Stimulated activated CD4-positive, alpha-beta T cell treated with anti-CD3 and anti-CD28 coated beads, Interleukin-1b, Interleukin-23, amount 100 ng/mL, for 4 hours (primary cell): ENCODE measurements at places on chromosomes 5 and 9.
A peak's percentile ranks its signal among the peaks of the same experiment; 100 is the strongest.

GRCh38 chr5:127428748-127429147 lies 88.7 kb upstream of the PRRC1 start:
- no peak for DNase-seq

GRCh38 chr9:126456441-126457174 lies 130.0 kb downstream of the MVB12B start:
- DNase-seq, result no peak

DNA sequence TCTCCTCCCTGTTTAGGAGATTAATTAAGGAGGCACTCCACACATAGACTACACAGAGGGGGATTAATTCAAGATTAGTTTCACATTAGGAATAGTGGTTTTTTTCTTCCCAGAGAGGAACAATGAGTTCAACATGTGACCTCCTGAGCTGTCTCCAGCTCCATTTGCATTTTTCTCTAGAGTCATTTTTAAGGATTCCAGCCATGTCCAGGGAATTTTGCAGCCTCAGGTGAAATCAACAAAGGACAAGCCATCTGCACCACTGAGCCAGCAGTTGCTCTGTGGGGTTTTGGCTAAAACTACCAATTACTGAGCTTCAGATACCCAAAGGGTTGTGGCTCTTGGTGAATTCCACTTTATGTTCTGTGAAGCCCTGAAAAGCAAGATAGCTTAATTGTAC lies 258.5 kb upstream of the PPP1R2B start:
- no peak for DNase-seq

DNA sequence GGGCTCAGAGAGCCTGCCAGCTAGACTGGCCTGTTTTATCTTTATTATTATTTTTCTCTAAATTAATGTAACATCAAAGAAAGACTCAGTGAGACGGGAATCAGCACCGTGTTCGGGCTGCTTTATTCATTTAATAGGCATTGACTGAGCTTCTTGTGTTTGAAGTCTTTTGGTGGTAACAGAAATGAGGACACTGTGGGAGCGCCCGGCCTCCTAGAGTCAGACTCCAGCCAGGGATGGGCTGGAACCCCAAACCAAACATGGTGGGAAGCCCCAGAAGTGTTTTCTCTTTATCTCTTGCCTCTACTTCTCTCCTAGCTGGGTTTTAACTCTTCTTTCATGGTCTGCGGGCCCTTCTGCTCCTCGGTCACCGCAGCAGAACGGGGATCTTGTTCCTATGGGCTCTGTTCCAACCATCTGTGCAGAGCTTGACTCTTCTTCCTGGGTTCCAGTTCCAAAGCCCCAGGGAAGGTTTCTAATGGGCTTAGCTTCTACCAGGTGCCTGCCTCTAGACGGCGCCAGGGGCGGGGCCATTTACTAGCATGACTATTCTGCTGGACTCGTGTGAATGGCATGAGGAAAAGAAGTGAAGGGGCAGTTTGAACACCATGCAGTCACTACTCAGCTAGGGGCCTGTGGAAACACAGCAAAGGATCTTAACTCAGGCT lies 123.8 kb downstream of the FGF18 start:
- DNase-seq, result no peak

- no peak for DNase-seq
Measured at GRCh38 chr9:98866435-98867102, 59.1 kb downstream of the GALNT12 start.

DNA sequence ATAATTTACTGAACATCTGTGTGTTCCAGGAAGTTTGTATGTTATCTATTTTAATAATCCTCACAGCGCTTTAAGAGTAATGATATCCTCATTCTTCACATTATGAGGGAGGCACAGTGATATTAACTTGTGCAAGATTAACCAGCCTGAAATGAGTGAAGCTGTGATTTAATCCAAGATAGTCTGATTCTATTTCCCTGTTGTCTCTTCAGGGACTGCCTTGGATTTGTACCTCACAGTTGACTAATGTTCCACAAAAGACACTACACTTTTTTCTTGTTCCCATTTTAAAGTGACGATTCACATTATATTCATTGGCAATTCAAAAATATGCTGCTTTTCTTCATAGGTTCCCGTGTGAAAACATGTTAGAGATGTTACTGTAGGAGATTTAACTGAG lies 125.3 kb upstream of the GNA14 start:
- DNase-seq, result no peak

- DNase-seq, result no peak
Measured at GRCh38 chr9:78775696-78776295, 478.9 kb downstream of the PSAT1 start.

- no peak for DNase-seq
Measured at GRCh38 chr9:104810421-104811339, 46.8 kb downstream of the NIPSNAP3B start.

DNA sequence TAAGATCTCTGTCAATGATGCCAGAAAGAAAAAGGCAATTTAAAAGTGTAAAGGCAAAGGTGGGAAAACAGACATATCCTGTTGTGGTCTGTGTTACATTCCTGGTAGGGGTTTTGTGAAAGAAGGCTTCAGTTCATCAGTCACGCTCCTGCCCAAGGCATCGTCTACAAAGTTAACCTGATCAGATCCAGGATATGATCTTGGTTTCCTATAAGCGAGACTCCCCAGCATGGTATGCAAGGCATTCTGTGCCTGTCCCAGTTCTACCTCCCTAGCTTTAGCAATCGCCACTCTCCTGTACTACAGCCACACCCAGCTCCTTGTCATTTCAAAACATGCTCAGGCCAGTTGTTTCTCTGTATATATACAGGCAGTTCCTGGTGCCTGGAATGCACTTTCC lies 58.0 kb upstream of the PTPN3 start:
- DNase-seq, result no peak

- no peak for DNase-seq
Measured at GRCh38 chr5:74378464-74378863, 262.1 kb downstream of the ENC1 start.

DNA sequence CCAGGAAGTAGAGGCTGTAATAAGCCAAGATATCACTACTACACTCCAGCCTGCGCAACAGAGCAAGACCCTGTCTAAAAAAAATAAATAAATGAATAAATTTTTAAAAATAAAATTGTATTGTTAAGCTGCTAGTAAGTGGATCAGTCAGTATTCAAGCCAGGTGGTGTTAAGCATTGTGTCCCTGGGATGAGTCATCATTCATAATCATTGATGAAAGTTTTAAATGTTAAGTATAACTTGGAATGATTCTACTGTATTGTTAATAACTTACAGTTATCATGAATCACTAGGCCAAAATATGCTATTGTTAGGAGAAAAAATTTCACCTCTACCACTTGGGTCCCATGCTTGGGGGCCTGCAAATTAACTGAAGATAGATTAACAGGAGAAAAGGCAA lies 38.2 kb downstream of the MED10 start:
- no peak for DNase-seq

GRCh38 chr9:128339761-128340690 lies at the start of gene SLC27A4:
SLC27A4 (plus strand) TSS chr9:128340527; CDS start chr9:128343133, 2,606 bp downstream.
- DNase-seq, result peak; percentile 77

DNA sequence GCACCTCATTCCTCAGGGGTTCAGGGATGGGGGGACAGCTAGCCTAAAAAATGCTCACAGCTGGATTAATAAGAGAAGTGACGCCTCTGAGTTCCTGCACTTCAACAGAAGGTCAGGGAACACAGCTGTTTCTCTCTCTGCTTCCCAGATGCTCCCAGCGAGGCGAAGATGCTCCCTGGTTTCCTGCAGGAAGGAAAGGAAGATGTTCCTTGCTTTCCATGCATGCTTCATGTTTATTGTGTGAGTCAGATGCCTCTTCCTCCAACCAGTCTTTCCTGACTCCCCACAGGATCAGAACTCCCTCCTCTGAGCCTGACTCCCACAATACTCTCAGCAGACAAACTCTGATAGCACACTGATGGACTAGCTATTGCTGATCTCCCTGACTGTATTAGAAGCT lies 71.9 kb downstream of the MFAP3 start:
- no peak for DNase-seq

DNA sequence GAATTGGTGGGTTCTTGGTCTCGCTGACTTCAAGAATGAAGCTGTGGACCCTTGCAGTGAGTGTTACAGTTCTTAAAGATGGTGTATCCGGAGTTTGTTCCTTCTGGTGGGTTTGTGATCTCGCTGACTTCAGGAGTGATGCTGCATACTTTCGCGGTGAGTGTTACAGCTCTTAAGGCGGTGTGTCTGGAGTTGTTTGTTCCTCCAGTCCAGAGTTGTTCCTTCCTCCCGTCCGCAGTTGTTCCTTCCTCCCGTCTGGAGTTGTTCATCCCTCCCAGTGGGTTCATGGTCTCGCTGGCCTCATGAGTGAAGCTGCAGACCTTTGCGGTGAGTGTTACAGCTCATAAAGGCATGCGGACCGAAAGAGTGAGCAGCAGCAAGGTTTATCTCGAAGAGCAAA lies 159.6 kb upstream of the ADAMTSL1 start:
- DNase-seq, result no peak

DNA sequence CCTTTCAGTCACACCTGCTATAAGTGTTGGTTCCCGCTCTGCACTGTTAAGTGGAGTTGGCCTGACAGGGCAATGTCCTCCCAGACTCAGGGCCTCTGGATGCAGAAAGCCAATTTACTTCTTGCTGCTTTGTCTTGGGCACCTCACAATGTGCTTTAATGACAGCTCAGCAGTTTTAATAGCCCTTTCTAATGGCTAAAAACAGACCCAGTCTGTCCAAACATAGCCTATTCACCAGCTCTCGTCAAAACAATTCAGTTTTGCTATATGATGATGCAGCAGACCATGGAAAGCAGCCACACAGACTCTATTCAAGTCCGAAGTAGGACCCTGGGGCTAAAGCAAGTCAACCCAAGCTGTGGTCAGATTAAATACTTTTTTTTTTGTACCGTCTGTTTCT lies 529.1 kb upstream of the SEMA6A start:
- no peak for DNase-seq

GRCh38 chr9:128701227-128701854 lies 962 bp upstream of the PKN3 start:
- no peak for DNase-seq

GRCh38 chr5:134519989-134520388 lies 5.5 kb upstream of the JADE2 start:
- DNase-seq, result no peak

DNA sequence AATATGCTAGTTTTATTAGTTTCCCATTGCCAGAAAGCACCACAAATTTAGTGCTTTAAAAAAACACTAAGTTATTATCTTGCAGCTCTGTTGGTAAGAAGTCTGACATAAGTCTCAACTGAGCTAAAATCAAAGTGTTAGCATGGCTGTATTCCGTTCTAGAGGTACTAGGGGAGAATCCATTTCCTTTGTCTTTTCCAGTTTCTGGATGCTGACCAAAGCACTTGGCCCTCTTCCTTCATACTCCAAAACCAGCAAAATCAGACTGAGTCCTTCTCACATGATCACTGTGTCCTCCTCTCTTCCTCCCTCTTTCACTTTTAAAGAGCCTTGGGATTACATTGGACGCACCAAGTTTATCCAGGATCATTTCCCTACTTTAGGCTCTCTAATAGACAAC lies 9.5 kb downstream of the CDH18 start:
- no peak for DNase-seq

GRCh38 chr9:89078860-89079259 lies 87.6 kb downstream of the S1PR3 start:
- DNase-seq, result no peak

DNA sequence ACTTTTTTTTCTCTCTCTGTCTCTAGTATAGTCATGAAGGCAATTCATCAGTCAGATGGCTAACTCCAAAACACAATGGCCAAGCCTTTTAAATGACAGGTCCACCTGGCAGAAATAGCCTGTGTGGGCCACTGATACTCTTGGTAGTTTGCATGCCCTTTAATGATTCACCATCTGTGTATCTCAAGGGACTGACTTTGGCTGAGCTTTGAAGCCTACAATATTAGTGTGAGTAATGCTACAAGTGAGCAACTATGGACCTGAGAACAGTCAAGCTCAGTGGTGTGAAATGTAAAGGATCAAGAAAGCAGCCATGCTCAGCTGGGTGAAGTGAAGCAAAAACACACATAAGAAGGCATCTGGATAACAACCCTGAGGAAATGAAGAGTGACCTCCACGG lies 506.9 kb downstream of the TLE1 start:
- DNase-seq, result no peak

DNA sequence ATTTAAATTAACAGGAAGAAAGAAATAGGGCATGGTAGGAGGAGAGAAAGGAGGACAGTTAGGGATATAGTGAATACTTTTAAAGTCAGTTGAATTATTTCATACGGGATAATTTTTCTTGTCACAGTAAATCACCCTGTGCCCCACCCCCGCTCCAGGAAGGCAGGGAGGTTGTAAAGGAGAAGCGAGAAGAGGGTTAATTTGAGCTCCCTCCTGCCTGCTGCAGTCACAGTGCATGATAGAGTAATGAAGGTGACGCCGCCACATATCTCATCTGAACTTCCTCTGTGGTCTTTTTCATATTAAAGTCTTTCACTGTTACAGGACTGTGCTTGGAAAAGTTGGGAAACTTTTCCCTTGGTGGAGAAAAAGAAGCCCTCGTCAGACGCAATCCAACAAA lies 896 bp upstream of the PCSK5 start:
- DNase-seq, result no peak

DNA sequence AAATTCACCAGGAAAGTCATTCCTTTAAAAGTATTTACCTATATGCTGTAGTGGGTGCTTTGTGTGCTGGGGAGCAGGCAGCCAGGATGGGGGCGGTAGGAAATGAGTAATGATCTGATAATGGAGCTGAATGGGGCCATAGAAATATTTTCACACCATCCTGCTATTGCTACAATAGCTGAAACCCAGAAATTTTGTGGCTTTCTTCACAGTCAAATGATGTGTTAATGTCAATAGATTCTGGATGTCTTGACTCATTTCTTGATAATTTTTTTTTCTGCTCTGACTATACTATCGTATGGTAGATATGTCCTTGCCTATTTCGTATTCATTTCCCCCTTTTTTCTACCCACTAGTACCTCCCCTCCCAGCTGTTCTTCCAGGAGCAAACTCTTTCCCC lies 59.5 kb downstream of the RORB start:
- DNase-seq, result no peak

GRCh38 chr5:124824637-124825158 lies 78.3 kb upstream of the ZNF608 start:
- DNase-seq, result no peak

- no peak for DNase-seq
Measured at GRCh38 chr9:125321496-125321895, 59.9 kb downstream of the GAPVD1 start.

- DNase-seq, result no peak
Measured at GRCh38 chr9:132171702-132172101, 9.8 kb downstream of the NTNG2 start.

DNA sequence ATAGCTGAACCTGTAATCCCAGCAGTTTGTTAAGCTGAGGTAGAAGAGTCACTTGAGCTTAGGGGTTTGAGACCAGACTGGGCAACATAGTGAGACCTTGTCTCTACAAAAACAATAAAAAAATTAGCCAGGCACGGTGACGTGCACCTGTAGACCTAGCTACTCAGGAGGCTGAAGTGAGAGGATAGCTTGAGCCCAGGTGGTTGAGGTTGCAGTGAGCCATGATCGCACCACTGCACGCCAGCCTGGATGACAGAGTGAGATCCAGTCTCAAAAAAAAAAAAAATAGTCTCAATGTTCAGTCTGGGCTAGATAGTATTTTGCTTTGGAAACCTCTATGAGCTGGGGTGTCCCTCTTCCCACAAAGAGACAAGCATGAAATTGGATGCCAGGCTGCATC lies 51.9 kb upstream of the IQGAP2 start:
- no peak for DNase-seq
